ENCODE measurements at places on chromosomes 16 and 17.

DNA sequence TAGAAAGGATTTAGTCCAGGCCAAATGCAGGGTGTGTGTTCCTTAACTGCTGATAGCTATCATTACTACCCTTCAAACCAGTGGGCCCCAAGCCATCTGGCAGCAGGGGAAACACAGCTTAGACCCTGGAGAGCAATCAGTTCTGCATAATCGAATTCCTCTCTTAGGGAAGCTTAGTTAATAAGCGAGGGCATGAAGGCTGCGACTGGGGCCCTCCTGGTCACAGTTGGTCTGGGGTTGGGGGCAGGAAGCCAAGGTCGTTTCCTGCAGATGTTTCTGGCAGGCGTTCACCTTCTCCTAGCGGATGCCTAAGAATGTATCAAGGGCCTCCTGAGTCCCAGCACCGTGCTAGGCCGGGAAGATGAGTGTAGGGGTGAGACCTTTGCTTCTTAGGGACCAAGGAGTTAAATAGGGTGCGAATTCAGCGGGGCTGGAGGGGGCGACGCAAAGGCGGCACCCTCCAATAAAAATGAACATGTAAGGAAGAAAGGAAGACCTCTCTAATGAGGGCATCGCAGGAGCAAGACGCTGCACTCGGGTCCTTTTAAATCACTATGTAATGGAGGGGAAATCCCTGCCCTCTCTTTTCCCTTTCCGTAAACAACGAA lies 16.5 kb upstream of the EEF2K start:
- DNase-seq = no peak

- DNase-seq = no peak
Observed at GRCh38 chr17:12613566-12613965, 52.1 kb upstream of the MYOCD start.

- no peak for DNase-seq
Observed at GRCh38 chr17:72382971-72383722, 262.3 kb downstream of the SOX9 start.

GRCh38 chr17:20189979-20190378 lies 180.8 kb downstream of the SPECC1 start:
- no peak for DNase-seq

DNA sequence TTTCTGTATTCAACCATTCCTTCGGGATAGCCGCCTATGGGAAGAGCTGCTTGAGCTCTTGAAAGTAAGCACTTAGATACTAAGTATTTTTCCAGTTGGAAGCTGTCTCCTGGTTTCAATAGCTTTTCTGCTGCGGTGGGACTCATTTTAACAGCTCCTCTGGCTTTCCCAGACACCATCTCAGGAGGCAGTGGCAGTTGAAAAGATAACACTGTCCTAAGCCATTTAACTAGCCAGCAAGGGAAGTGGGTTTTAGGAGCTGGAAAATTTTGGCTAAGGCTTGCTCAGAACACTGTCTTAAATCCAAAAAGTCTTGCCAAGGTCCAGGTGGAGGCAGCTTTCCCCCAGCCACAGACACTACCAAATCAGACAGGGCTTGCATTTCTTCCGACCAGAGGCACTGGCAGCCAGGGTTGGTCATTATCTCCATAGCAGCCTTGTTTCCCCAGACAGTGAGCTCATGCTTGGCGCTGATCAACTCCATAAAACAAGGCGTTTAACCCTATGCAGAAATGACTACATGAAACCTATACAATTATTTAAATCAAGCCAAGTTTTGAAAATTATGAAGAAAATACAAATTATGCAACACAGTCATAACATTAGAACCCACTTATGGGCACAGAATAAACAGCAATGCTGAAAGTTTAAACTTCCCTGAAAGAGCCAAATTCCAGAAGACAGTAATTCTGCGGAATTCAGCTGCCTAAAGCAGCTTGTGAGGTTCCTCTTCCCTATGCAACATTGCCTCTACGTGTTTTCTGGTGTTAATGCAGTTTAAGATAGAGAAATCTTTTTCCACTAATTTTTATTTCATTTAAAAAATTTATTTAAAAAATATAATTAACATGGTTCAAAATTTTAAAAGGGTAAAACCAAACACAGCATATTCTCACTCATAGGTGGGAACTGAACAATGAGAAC lies 25.0 kb downstream of the GABARAPL2 start:
- no peak for DNase-seq

GRCh38 chr17:17172990-17173389 lies 33.1 kb downstream of the PLD6 start:
- no peak for DNase-seq

DNA sequence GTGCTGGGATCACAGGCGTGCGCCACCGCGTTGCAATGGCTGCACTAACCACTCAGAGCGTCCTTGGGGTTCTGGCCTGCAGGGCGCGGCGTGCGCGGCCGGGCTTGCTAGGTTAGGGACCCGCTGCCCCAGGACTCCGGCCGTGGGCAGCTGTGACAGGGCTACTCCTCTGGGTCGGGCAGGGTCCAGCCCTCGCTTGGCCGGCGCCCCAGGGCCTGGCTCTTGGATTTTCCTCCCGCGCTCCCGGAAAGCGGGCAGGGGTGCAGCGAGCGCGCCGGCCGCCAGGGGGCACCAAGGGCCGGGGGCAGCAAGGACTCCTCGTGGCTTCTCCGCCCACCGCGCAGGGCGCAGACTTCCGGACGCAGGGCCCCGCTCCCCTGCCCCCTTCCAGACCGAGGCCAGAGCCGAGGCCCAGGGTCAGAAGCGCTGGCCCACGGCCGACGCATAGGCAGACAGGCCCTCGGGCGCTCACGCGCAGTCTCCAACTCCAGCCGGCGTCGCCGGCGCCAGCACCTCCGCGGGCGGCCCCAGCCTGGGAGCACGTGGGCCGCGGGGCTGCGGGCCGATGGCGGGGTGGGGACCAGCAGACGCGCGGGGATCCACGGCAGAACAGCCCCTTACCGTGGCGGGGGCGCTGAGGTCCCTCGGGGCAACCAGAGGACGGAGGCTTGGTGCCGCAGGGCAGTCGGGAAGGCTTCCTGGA lies 355 bp downstream of the TLE7 start:
- no peak for DNase-seq

- DNase-seq = no peak
Observed at GRCh38 chr17:52233176-52233575, 74.7 kb upstream of the CA10 start.

- no peak for DNase-seq
Observed at GRCh38 chr17:39416141-39416540, 14.7 kb upstream of the FBXL20 start.

DNA sequence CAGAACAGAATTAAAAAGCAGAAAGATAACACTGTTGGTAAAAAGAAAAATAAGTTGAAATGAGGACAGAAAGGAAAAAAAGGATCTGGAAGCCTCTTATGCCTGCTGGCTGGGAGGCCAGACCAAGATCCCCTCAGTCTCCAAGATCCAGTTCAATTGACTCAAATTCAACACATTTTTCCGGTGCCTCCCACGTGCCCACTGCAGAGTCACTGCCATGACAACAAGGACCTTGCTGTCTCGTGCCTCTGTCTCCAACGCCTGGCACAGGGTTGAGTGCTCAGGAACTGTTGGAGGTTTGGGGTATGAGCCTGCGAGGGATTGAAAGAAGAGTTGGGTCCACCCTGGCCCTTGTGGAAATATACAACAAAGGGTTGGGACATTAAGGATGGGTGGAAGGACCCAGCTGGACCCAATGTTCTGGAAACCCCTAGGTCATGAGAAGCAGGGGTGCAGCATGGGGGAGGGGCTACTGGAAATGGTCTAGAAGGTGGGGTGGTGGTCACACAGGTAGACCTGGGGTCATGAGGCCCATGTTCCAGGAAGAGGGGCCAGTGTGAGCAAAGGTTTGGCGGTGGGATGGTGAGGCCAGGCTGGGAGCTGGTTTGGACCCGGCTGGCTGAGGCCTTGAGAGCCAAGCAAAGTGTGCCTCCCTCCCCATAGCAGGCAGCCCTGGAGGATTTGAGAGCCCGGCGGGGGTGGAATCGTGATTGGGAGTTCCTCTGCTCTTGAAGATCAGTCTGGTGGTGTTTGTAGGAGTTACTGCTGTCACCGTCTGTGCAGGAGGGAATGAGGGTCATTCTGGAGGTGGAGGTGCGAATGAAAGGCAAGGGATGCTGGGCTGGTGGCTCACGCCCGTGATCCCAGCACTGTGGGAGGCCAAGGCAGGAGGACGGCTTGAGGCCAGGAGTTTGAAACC lies 1.3 kb downstream of the IL34 start:
- DNase-seq = no peak

- no peak for DNase-seq
Observed at GRCh38 chr16:67644038-67644437, 906 bp upstream of the CARMIL2 start.

GRCh38 chr16:21175397-21175796 lies 16.9 kb downstream of the LDAF1 start:
- no peak for DNase-seq

DNA sequence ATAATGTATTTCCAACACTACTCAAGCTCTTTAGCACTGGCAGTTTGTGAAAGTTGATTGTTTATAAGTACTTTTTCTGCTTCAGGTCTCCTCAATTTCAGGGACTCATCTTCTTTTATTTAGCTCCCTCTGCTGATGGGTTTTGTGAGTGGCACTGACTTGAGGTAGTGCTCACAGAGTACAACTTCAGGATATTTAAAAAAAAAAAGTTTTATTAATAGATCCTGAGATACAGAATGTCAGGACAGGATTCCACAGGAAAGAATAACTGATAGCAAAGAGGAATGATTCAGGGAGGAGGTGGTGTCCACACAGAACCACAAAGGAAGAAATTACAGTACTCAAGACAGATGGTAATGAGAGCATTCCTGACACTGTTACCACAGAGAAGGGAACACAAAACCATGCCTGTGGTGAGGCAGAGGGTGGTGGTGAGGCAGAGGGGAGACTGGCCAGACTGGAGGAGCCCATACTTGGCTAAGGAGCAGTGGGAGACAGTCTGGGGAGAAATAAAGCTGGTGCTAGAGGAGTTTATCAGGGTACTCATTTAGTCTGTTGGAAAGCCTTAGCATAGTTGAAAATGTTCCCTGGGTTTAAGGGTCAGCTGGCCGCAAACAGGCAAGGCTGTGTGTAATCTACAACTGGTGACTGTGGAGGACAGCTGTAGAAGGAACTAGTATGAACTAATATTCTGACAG lies 63.7 kb downstream of the SPAG9 start:
- DNase-seq = peak; percentile 67

- DNase-seq = no peak
Observed at GRCh38 chr17:66200685-66201092, 8.8 kb upstream of the CEP112 start.

GRCh38 chr16:57532266-57532625 lies 4.1 kb downstream of the CCDC102A start:
- no peak for DNase-seq

GRCh38 chr17:77778636-77779489 lies 179.6 kb upstream of the TNRC6C start:
- DNase-seq = peak; percentile 93

DNA sequence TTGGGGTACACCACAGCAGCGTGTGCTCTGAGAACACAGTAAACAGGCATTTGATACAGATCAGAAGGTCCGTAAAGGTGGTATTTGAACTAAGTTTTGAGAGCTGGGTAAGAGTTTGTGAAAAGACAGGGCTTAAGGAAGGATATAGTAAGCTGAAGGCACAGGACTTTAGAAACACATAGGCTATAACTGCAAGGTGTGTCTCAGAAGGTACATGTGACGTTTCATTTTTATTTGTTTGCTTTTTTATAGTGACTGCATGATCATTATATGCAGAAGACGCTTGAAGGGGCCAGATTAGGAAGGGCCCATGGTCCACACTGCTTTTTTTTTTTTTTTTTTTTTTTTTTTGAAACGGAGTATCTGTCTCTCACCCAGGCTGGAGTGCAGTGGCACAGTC lies 644.6 kb downstream of the WWOX start:
- no peak for DNase-seq

GRCh38 chr17:81400154-81400977 lies 5.1 kb downstream of the BAHCC1 start:
- no peak for DNase-seq

- no peak for DNase-seq
Observed at GRCh38 chr17:35948092-35948491, 4.6 kb upstream of the LYZL6 start.

DNA sequence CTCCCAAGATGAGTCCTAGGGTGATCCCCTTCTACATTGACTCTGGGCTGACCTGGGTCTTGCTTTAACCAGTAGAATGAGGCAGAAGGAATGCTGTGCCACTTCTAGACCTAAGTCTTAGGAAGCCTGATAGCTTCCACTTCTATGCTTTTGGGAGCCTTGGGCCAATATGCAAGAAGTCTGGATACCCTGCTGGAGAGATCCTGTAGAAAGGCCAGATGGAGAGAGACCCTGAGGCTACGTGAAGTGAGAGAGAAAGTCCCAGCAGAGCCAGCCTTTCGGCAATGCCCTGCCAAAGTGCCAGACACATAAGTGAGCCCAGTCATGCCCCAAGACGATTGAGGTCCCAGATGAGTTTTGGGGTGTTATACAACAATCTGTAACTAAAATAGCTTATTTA lies 1.7 kb downstream of the KRT222 start:
- DNase-seq = no peak

- no peak for DNase-seq
Observed at GRCh38 chr16:64265756-64266155, 856.1 kb downstream of the CDH11 start.

DNA sequence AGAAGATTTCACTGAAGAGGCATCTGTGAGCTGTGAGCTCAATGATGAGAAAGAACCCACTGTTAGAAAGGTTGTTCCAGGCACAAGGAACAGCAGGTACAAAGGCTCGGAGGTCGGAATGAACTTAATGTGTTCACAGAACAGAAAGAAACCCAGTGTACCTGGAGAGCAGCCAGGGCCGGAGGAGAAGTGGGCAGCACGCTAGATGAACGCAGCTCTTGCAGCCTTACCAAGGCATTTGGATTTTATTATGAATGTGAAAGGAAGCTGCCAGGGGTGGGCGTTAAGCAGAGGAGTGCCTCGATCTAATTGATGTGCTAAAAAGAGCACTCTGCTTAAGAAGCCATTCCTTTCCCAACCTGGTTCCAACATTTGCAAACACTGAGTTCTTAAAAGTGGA lies 19.0 kb downstream of the EEF2K start:
- DNase-seq = no peak

GRCh38 chr17:48030531-48030930 lies 7.1 kb downstream of the COPZ2 start:
- no peak for DNase-seq
